ENCODE measurements at places on chromosomes 6 and 20. TPM values are rescaled to one million over a fixed set of nuclear protein-coding genes. Genes with fewer than 3 reads are reported as not detected.

DNA sequence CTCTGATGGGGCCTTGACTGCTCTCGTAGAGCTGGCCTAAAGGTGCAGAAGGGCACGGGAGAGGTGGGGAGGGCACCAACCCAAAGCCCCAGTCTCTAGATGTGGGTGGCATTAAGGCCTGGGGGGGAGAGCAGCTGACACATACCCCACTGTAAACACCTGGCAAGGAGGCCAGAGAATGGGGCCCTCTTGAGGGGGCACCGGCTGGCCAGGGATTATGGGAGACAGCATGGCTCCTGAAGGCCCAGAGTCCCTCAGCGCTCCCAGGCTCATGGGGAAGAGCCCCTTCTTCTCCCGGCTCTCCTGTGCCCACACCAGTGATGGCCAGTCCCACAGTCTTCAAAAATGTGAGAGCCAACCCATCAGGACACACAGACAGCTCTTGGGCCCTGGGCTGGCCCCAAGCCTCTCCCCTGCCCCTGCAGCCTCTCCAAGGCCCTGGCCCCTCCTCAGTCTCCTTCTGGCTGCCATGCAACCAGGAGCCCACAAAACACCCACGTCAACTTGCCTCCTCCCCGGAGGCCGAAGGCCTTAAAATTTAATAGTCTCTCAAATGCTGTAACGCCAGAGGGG lies 58.2 kb upstream of the FOXP4 start:
- no peak for DNase-seq

GRCh38 chr20:49813305-49813974 lies 812 bp downstream of the SLC9A8 start:
- no peak for DNase-seq

DNA sequence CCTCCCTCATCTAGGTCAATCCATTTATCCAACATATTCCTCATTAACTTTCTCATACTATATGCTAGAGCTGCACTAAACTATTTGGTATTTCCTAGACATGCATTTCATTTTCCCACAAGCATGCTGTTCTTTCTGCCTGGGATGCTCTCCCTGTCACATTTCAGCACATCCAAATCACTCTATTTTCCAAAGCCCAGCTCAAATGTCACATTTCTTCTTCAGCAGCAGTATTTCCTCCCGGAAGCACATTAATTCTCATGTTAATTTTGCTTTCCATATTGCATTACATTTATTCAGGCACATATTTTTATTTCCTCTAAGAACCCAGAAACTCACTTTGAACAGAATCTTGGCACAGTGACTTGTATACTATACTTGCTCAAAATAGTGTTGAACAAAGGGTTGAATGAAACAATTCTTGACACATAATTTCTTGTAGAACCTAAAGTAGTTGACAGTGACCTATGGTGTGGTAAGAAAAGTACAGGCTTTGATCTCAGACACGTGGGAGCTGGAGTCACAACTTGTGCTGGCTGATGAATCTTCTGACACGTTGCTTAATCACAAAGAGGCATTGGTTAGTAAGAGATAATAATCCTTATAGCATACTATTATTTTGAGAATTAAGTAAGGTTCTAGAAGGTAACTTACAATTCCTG lies 30.8 kb upstream of the CD2AP start:
- no peak for DNase-seq

- DNase-seq, result no peak
Observed at GRCh38 chr20:63442100-63442493, 30.4 kb downstream of the KCNQ2 start.

The PSORS1C2 gene
- polyA plus RNA-seq, result not detected

The TEAD3 gene
- 53.0 TPM for polyA plus RNA-seq

DNA sequence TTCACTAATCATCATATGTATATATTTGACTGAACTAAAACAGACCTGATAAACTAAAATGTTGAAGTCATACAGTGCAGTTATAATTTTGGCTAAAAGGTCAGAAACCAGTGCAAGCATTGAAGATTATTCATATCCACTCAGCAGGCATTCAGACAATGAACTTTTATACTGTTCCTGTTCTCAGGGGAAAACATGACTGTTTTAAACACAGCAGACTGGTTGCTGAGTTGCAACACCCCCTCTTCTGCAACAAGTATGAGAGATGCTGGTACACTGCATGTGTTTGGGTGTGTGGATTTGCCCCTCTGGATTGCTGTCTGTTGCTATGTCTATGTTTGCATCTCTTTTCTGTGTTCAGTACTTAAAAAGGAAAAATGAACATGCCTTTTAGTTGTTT lies 206.8 kb downstream of the EYA4 start:
- no peak for DNase-seq

All from right renal pelvis (tissue), 4 donors.